ENCODE measurements at places on chromosomes 5 and 9. TPM values are rescaled to one million over a fixed set of nuclear protein-coding genes. Genes with fewer than 3 reads are reported as not detected.
A peak's percentile ranks its signal among the peaks of the same experiment; 100 is the strongest.

- no peak overlapping the region for H3K4me3 ChIP-seq
- no peaks in the 10 kb centered on the region for H3K36me3 ChIP-seq
- H3K4me1 ChIP-seq, result no peaks in the 10 kb centered on the region
- no peak overlapping the region for H3K27ac ChIP-seq
- DNase-seq, result no peak
These were observed 10.9 kb upstream of the MCCC2 start for GRCh38 chr5:71576241-71576640.

The ORM2 gene
- not detected for total RNA-seq

The SAXO1 gene
- total RNA-seq, result 0.24 TPM

- no peaks in the 10 kb centered on the region for H3K27me3 ChIP-seq
- H3K27ac ChIP-seq, result no peak overlapping the region
- no peaks in the 10 kb centered on the region for H3K36me3 ChIP-seq
- no peaks in the 10 kb centered on the region for H3K4me1 ChIP-seq
These were observed 427.5 kb downstream of the EFNA5 start for GRCh38 chr5:107243220-107243579.

GRCh38 chr9:126982215-126983002, 67.8 kb downstream of the RALGPS1 start:
- no peak overlapping the region for H3K27ac ChIP-seq
- H3K4me3 ChIP-seq, result no peak overlapping the region
- no peaks in the 10 kb centered on the region for H3K4me1 ChIP-seq
- no peaks in the 10 kb centered on the region for H3K27me3 ChIP-seq
- no peaks in the 10 kb centered on the region for H3K36me3 ChIP-seq

DNA sequence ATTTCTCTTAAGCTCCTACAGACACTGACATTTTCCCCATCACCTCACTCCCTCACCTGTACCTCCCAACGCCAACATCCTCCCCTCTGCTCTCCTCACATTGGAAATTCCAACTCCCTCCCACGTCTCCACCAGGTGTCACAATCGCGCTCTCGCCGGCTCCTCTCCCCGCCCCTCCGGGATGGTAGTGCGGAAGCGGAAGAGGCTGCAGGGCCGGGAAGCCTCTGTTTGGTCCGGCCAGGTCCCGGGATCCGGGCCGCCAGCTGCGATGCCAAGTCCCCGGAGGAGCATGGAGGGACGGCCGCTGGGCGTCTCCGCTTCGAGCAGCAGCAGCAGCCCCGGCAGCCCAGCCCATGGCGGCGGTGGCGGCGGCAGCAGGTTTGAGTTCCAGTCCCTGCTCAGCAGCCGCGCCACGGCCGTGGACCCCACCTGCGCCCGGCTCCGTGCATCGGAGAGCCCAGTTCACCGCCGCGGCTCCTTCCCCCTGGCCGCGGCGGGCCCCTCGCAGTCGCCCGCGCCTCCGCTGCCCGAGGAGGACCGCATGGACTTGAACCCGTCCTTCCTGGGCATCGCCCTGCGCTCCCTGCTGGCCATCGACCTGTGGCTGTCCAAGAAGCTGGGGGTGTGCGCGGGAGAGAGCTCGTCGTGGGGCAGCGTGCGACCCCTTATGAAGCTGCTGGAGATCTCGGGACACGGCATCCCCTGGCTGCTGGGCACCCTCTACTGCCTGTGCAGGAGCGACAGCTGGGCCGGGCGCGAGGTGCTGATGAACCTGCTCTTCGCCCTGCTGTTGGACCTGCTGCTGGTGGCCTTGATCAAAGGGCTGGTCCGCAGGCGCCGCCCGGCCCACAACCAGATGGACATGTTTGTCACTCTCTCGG, at the start of gene PLPP6:
Gene PLPP6 (plus strand): TSS at position 187 of the 881 bp plus-strand sequence. CDS start 82 bp downstream, at position 269.
- DNase-seq, result peak; percentile 95
- peak within 1 kb of the TSS; percentile 61 for H3K4me3 ChIP-seq
- peak within 1 kb of the TSS; percentile 18 for H3K27ac ChIP-seq
- H3K4me1 ChIP-seq, result peaks cover 4% of the 10 kb centered on the region

- H3K36me3 ChIP-seq, result no peaks in the 10 kb centered on the region
- no peak overlapping the region for H3K4me3 ChIP-seq
- H3K27me3 ChIP-seq, result peaks cover 2% of the 10 kb centered on the region
- H3K27ac ChIP-seq, result no peak overlapping the region
- DNase-seq, result no peak
These were observed 33.0 kb upstream of the SLC1A3 start for GRCh38 chr5:36573438-36573837.

Data from aorta (tissue), 5 donors.